Naive thymus-derived CD8-positive, alpha-beta T cell (primary cell): ENCODE measurements at places on chromosomes 2 and 18. TPM values are rescaled to one million over a fixed set of nuclear protein-coding genes. Genes with fewer than 3 reads are reported as not detected.

Gene STPG4
- total RNA-seq, result 1.0 TPM

Gene CYP26B1
- total RNA-seq, result not detected

Gene KIF1A
- total RNA-seq, result not detected

Gene ACOXL
- total RNA-seq, result not detected

Gene PAX8
- 1.6 TPM for total RNA-seq

Gene POTEC
- total RNA-seq, result not detected

Gene MC5R
- total RNA-seq, result not detected

Gene ST8SIA3
- total RNA-seq, result not detected

Gene ANKRD30B
- not detected for total RNA-seq

Gene COLEC12
- total RNA-seq, result not detected

Gene LRRC30
- not detected for total RNA-seq

Gene HOXD12
- total RNA-seq, result not detected

Gene CAVIN2
- not detected for total RNA-seq

Gene PROKR1
- not detected for total RNA-seq

Gene SMCHD1
- total RNA-seq, result 208 TPM

Gene DSG2
- 0.30 TPM for total RNA-seq

Gene SERPINB2
- 1.9 TPM for total RNA-seq

Gene CSRNP3
- not detected for total RNA-seq

Gene MAL
- total RNA-seq, result 116 TPM

Gene RRM2
- 0.66 TPM for total RNA-seq

Gene MYOM1
- total RNA-seq, result 5.5 TPM

Gene STEAP3
- total RNA-seq, result not detected

Gene NPC1
- total RNA-seq, result 38.8 TPM

Gene ADAM23
- total RNA-seq, result 0.30 TPM

Gene GREB1L
- total RNA-seq, result not detected

Gene RPRM
- not detected for total RNA-seq

Gene ANO7
- total RNA-seq, result 0.57 TPM

Gene FASTKD2
- total RNA-seq, result 26.8 TPM

Gene PLCL1
- 7.1 TPM for total RNA-seq

Gene SFT2D3
- total RNA-seq, result 16.5 TPM

Gene PRSS56
- not detected for total RNA-seq

Gene SH2D6
- 1.3 TPM for total RNA-seq

Gene ACVR1C
- total RNA-seq, result 4.7 TPM

Gene TMEM247
- not detected for total RNA-seq

Gene PAX3
- not detected for total RNA-seq

Gene SELENOI
- total RNA-seq, result 21.5 TPM

Gene HNMT
- total RNA-seq, result 0.34 TPM

Gene NMUR1
- not detected for total RNA-seq

Gene C1QL2
- not detected for total RNA-seq

Gene HEATR5B
- total RNA-seq, result 36.6 TPM

Gene ACMSD
- total RNA-seq, result not detected

Gene PRKAG3
- not detected for total RNA-seq

Gene ANKRD44
- 269 TPM for total RNA-seq

Gene TEKT4
- not detected for total RNA-seq

Gene IFIH1
- total RNA-seq, result 24.3 TPM

Gene GKN1
- total RNA-seq, result not detected

Gene UGT1A4
- total RNA-seq, result not detected

Gene C2orf80
- total RNA-seq, result not detected

Gene CLEC4F
- not detected for total RNA-seq

Gene SPHKAP
- not detected for total RNA-seq

Gene GNAL
- 0.55 TPM for total RNA-seq

Gene TMEM214
- 60.9 TPM for total RNA-seq
